ENCODE measurements at places on chromosomes 4 and X.

GRCh38 chr4:115054836-115055235 is 58.6 kb downstream of the NDST4 start:
- DNase-seq = no peak

GRCh38 chr4:10055871-10056270 is 34.6 kb upstream of the SLC2A9 start:
- DNase-seq = no peak

GRCh38 chr4:185717377-185717741 is 94.6 kb downstream of the SORBS2 start:
- DNase-seq = no peak

DNA sequence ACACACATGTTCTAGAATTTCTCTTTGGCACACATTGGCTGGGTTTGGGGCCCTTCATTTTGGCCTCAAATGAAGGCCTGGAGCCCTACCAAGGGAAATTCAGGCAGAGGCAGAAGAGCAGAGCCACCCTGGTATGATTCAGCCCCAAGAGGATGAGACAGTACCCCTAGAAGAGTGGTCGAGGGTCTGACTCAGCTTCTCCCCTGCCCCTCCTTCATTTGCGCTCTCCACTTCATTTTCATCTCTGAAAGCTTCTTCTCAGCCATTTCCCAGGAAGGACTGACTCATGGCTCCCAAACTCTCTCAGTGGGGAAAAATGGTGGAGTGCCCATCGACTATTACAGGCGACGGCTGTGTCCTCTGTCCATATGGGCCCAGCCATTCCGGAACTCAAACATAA is 43.5 kb downstream of the MAMLD1 start:
- DNase-seq = no peak

Data from NCI-H1417 (cell line).